ENCODE measurements at places on chromosomes 6 and 20.

DNA sequence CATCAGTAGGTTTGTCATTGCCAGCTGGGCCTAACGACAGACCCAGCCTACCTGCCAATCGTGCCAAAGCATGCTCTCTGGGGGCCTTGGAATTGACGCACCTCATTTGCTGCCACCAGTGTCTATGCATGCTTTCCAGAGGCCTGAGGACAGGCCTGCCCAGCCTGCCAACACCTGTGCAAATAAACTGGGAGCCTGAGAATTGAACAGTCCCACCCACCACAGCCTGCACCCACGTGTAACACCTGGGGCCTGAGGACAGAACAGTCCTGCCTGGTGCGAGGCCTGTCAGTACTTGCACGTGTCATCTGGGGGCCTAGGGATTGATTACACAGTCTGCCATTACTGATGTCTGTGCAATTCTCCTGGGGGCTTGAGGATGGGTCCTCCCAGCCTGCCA is 6.2 kb upstream of the RNF217 start:
- no peak for DNase-seq

GRCh38 chr6:139308936-139309603 is 17.3 kb upstream of the TXLNB start:
- DNase-seq: no peak

- no peak for DNase-seq
Observed at GRCh38 chr6:105759015-105759414, 327.1 kb upstream of the PRDM1 start.

DNA sequence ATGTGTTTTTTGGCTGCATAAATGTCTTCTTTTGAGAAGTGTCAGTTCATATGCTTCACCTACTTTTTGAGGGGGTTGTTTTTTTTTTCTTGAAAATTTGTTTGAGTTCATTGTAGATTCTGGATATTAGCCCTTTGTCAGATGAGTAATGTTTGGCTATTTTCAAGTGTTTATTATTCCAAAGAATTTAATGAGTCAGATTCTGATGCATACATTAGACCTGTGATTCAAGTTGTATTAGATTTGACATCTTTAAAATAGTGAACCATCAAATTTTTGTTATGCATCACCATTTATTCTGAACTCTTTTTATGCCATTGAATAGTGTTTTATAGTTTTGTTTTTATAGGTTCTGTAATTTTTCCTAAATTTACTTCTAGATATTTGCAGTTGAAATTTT is 319.3 kb downstream of the PKHD1 start:
- DNase-seq: no peak

- no peak for DNase-seq
Observed at GRCh38 chr6:127792616-127793015, 108.2 kb downstream of the THEMIS start.
